SJSA1 (cell line): ENCODE measurements at places on chromosomes 6 and 20. TPM values are rescaled to one million over a fixed set of nuclear protein-coding genes. Genes with fewer than 3 reads are reported as not detected.

DNA sequence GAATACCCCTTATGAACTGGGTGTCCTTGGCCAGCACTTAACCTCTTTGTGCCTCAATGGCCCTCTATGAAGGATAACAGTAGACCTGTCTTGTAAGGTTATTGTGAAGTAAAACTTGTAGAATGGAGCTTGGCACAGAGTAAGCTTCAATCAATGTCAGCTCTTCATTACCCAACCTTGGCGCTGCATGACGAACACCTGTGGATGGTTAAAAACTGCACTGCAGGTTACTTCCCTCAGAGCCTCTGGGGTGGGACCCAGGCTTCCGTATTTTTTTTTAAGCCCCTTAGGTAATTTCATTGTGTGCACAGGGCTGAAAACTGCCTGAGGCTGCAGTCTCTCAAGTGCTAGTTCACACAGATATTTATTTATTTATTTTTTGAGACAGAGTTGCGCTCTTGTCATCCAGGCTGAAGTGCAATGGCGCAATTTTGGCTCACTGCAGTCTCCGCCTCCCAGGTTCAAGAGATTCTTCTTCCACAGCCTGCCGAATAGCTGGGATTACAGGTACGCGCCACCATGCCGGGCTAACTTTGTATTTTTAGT, 42.8 kb upstream of the SLC23A2 start:
- DNase-seq: no peak

DNA sequence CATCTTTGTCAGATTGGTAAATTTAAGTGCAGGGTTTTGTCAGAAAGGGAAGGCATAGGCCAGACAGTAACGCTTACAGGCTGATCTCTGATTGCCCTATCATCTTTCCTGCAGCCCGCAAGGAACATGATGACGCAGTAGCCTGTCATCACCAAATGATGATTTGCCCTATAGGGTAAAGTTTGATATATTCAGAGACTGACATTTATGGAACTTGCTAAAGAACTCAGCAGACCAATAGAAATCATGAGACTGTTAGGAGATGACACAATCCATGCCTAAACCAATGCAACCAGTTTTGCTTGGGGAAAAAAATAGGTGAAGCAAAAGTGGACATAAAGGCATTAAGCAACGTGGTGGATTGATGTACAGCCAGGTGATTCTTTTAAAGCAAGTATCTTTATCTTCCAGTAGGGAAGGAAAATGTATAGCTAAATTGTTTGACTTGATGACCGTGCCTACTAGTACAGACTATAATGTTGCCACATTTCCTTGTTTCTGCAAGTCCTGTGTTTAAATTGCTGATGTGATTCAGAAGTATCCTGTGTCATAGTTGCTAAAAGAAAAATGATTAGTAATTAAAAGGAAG, 2.4 kb downstream of the NUS1 start:
- DNase-seq: no peak

- no peak for DNase-seq
Measured at GRCh38 chr20:9514072-9514460, 324 bp upstream of the LAMP5 start.

DNA sequence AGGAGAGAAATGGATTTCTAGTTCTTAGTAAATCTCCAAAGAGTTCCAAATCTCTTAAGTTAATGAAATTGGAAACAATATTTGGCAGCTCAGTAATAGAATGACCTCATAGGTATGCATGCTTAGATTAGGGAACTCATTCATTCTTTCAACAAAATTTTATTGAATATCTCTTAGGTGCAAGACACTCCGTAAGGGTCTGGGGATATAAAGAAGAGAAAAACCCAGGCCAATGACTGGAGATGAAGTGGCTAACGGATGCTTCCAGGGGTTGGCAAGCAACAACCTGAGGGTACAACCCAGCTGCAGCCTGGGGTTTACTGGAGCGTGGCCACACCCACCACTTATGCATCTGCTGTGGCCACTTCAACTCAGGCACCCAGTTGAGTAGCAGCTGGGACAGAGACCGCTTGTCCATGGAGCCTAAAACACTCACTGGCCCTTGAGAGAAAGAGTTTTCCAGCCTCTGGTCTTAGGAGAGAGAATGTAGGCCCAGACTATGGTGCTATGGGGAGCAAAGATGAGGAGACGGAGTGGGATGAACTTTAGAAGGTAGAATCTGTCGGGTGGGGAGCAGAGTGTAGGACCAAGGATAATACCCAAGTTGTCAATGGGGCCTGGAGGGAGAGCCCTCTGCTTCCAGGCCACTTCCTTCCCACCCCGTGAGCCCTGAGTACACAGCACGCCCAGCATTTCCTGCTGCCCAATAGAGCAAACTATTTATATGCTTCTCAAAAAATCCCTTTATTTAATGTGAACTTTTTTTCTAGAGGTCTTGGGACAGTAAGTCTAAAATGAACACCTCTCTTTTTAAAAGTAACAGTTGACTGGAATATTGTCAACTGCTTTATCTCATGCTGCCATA, 46.8 kb upstream of the PXDC1 start:
- peak; percentile 70 for DNase-seq

C20orf96 gene
- 0.58 and 0.85 TPM in 2 replicates for total RNA-seq

PPP1R3G gene
- 0.19 and 0.32 TPM in 2 replicates for total RNA-seq

SYTL3 gene
- 14.7 and 17.5 TPM in 2 replicates for total RNA-seq
